ENCODE measurements at places on chromosomes 1 and 21. TPM values are rescaled to one million over a fixed set of nuclear protein-coding genes. Genes with fewer than 3 reads are reported as not detected.

The ETV3L gene
- total RNA-seq, result not detected

The MOB3C gene
- total RNA-seq, result 4.4 TPM

The ST6GALNAC3 gene
- total RNA-seq, result 0.70 TPM

The HTR6 gene
- 0.18 TPM for total RNA-seq

The GSTM5 gene
- total RNA-seq, result not detected

The METTL13 gene
- total RNA-seq, result 41.8 TPM

The ATP5IF1 gene
- 160 TPM for total RNA-seq

The MCOLN2 gene
- total RNA-seq, result 2.4 TPM

The MSH4 gene
- not detected for total RNA-seq

The SFN gene
- total RNA-seq, result 575 TPM

The NR0B2 gene
- 0.14 TPM for total RNA-seq

The OR2T2 gene
- not detected for total RNA-seq

The CELF3 gene
- total RNA-seq, result not detected

The CD164L2 gene
- total RNA-seq, result not detected

The OLFML2B gene
- total RNA-seq, result 0.53 TPM

The IL19 gene
- not detected for total RNA-seq

The SLAMF1 gene
- total RNA-seq, result not detected

The BRDT gene
- not detected for total RNA-seq

The SELENBP1 gene
- total RNA-seq, result 7.5 TPM

The NR1I3 gene
- total RNA-seq, result not detected

The TMEM200B gene
- 0.08 TPM for total RNA-seq

The URB1 gene
- total RNA-seq, result 12.5 TPM

The ILDR2 gene
- not detected for total RNA-seq

The RNU1-2 gene
- total RNA-seq, result not detected

The PCBP3 gene
- 1.2 TPM for total RNA-seq

The ALG14 gene
- total RNA-seq, result 8.1 TPM

The SLC9A1 gene
- total RNA-seq, result 14.8 TPM

The SAMD11 gene
- total RNA-seq, result 16.2 TPM

The MPL gene
- total RNA-seq, result 0.22 TPM

The FAM43B gene
- total RNA-seq, result 4.2 TPM

The CCDC27 gene
- not detected for total RNA-seq

The XCL1 gene
- total RNA-seq, result not detected

The LAMC2 gene
- total RNA-seq, result 21.1 TPM

The OR2T1 gene
- not detected for total RNA-seq

The FABP3 gene
- not detected for total RNA-seq

The CFAP410 gene
- 7.9 TPM for total RNA-seq

The RAB3B gene
- total RNA-seq, result 6.3 TPM

The ITLN2 gene
- 0.96 TPM for total RNA-seq

The ZBTB8B gene
- 0.01 TPM for total RNA-seq

The MTHFR gene
- 4.4 TPM for total RNA-seq

The AGBL4 gene
- total RNA-seq, result not detected

The FCAMR gene
- not detected for total RNA-seq

The SPATA17 gene
- total RNA-seq, result 2.8 TPM

The OR2T11 gene
- total RNA-seq, result not detected

The RYR2 gene
- total RNA-seq, result 0.10 TPM

The CHTOP gene
- 76.0 TPM for total RNA-seq

The GJA9 gene
- not detected for total RNA-seq

The LMOD1 gene
- not detected for total RNA-seq

The TRIM46 gene
- 2.9 TPM for total RNA-seq

The MTFR1L gene
- total RNA-seq, result 26.7 TPM

The EFCAB7 gene
- total RNA-seq, result 3.0 TPM

The MIB2 gene
- 18.1 TPM for total RNA-seq

The TOE1 gene
- 11.2 TPM for total RNA-seq

The CYP4Z1 gene
- not detected for total RNA-seq

The DNAI4 gene
- 1.3 TPM for total RNA-seq

The PCP4 gene
- not detected for total RNA-seq

The OR14K1 gene
- total RNA-seq, result not detected
